ENCODE measurements at places on chromosomes 6 and 20.

GRCh38 chr6:116016846-116017545 is 43.7 kb downstream of the FRK start:
- no peak for ATAC-seq

GRCh38 chr6:169221264-169221663 is 32.4 kb downstream of the THBS2 start:
- no peak for ATAC-seq

DNA sequence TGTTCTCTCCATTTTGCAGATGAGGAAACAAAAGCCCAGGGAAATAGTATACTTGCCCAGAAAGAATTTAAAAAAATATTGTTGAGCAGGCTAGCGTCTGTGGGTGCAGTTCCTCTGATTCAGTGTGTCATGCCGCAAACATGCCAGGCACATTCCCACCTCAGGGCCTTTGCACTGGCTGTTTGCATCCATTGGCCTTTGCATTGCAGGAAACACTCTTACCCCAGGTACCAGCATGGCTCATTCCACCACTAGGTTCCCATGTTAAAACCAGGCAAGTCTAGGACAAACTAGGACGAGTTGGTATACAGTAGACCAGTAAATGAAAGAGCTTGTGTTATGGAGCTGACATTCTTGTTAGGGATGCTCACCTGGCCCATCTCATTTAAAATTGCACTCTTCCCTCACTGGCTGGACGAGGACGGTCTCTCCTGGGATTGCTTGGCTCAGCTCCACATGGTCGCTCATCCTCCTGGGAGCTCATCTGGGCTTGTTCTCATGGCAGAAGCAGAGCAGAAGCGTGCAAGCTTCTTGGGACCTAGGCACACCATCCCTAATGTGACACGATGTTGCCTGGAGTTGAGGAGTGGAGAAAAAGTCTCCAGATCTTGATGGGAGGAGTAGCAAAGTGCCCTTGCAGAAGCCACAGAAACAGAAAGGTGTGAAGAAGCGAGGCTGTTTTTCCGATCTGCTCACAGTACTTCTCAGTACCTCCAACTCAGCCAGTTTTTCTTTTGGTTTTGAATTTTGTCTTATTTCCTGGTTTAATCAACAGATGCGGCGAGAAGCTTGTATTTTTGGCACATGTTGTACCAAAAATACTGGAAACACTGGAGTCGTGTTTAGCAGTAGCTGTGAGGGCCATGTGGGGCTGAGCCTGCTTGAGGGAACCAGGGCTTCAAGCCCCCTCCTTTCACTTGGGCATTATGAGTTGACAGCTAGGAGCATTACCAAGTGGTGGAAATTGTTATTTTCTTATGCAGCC is 13.9 kb downstream of the ZNF831 start:
- ATAC-seq, result no peak

DNA sequence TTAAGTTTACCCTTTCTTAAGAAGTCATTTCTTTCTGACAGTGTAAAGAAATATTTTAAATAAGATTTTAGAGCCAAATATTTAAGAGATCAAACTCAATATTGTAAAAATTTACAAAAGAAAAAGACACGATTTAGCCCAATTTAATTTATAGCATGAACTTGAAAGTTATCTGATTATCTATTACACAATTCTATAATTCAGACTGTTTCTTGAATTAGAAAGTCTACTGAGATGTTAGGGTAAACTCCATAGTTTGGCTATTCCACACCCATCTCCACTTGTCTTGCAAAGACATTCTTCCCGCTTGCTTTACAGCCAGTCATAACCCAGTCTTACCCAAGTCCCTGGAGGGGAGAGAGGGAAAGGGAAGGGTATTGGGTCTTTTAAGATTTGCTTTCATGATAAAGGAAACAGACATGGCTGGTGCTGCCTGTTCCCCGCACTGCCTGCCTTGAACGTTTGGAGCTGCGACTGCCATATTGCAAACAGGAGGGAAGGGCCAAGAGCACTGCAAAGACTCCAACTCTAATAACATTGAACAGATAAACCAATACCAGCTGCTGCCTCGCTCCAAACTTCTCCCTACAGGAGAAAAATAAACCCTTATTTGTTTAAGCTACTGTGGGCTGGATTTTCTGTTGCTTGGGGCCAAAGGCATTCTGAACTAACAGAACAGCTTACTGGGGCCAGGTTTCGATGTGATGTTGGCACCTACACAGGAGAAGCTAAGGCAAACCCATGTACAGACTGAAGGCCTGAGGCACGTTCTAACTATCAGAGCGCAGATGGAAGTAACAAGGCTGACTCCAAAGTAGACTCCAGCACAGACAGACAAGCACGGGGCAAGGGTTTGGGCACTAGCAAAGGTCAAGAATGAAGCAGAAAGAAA is 552.3 kb upstream of the JARID2 start:
- ATAC-seq, result no peak

DNA sequence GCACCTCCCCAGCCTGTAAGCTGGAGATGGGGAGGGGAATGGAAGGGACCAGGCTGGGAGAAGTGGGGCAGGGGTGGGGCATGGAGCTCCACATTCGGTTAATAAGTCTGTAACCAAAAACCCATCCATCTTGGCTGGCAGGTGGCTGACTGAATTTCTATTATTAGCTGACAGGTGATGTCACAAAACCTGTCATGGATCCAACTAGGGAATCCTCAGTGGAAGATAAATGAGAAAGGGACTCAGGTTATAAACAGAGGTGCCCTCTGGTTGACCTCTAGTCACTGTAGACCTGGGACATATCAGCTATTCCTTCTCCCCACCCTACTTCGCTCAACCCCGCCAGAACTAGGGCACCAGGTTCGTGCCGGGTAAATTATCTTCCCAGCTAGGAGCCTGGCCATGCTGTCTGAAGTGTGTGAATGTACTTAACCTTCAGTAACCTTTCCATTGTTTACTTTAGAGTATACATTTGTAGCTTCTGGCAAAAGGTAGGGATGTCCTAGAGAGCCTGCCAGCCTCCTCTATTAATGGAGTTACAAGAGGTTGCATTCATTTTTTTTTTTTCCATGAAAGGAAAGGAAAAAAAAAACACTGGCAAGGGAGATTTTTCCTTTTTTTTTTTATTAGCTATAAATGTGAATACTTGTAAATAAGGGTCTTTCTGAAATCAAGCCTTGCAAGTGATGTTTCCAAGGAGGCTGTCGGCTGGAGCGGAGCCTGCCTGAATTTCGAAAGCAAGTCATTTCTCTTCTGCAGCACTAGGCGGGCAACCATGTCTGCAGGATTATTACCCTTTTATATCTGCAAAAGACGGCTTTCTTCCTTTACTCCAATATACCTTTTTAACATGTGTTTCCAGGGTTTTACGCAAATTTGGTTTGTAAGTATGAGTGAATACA is 135.9 kb downstream of the TMEM242 start:
- no peak for ATAC-seq
